Activated naive CD4-positive, alpha-beta T cell treated with Interleukin-2 at 50 U/mL for 16 hours (primary cell): ENCODE measurements at places on chromosomes 7 and 10.

- DNase-seq = no peak
These were observed 38.7 kb downstream of the RASGEF1A start for GRCh38 chr10:43227911-43228782.

DNA sequence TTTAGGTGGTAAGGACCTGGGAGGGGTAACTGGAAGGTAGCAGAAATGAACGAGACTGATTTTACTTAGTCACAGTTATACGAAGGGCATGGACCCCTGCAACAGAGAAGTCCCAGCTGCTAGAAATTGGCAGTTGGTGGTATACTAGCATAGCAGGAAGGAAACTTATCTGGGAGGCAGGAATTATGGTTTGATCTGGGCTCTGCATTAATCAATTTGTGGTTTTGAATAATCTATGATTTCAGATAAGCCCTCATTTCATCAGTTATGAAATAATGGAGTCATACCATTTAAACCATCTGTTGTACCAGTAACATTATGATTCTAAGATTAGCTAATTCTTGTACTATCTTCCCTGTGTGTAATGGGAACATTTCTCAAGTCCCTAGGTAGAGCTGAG lies 54.0 kb upstream of the TMEM229A start:
- DNase-seq = no peak

- peak; percentile 63 for DNase-seq
These were observed 22.2 kb upstream of the SRGN start for GRCh38 chr10:69065406-69066361.

GRCh38 chr10:17781856-17782255 lies 27.3 kb upstream of the MRC1 start:
- no peak for DNase-seq

DNA sequence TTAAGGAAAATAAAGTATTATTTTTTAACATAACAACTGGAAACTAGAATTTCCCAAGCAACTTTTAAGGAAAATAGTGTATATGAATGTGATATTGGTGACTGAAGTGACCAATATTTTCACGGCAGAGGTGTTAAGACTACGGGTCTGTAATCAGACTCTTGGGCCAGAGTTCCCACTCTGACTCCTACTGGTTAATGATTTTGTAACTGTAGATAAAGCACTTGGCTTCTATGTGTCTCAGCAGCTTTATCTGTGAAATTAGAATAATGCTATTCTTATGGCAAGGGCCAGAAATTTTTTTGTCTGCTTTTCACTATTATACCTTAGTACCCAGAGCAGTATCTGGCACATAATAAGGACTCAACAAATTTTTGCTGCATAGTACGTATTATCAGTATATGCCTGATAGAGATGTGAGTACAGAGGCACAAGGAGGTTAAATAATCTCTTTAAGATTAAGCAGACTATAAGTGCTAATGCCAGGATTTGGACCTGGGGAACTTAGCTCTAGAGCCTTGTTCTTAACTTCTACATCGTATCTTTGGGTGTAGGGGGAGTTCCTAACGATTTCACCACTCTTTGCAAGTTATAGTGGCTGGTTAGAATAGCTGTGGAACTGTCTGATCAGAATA lies 186.1 kb upstream of the SLC26A5 start:
- no peak for DNase-seq

GRCh38 chr10:80412486-80412885 lies 4.1 kb downstream of the PRXL2A start:
- no peak for DNase-seq

DNA sequence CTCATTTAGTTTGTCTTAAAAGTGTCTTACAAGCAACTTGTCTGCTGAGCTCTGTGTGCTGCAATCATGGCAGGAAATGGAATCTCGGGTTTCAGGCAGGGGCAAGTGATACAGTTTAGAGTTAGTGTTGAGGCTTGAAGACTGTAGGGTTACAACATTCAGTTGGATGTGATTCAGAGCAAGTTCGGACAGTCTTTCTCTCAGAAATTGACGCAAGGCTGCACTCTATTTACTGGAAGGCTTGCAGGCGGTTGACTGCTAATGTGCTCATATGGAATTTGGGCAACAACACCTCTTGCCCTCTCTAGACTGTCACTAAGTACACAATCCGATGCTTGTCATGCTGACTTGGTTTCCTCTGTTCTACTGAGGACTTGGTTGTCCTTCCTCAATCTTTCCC lies 161.7 kb upstream of the BMPER start:
- DNase-seq = no peak

DNA sequence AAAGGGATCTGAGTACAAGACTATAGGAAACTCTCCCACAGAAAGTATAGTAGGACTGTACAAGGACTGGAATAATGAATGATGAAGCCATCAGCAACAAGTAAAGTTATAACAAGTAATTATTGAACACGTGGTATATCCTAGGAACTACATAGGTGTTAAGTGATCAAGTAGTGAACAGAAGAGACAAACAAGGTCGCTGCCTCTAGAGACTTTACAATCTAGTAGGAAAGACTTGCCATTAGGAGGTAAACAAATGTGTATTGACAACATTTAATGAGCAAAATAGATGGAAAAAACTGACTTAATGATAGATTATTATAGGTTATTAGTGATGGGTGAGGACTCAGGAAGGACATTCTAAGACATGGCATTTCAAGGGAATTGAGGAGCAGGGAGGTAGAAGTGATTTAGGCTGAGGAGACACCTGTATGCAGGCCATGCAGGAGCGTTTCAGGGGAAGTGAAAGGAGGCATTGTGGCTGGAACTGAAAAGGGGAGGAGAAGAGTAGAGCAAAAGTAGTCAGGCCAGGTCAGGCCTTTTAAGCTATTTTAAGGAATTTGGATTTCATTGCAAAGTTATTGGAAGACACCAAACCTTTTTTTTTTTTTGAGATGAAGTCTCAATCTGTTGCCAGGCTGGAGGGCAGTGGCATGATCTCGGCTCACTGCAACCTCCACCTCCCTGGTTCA lies 8.5 kb upstream of the GLCCI1 start:
- DNase-seq = no peak

- DNase-seq = no peak
These were observed 745 bp downstream of the TCERG1L start for GRCh38 chr10:131310551-131311401.

- no peak for DNase-seq
These were observed 176.8 kb upstream of the TBX20 start for GRCh38 chr7:35430547-35431153.

GRCh38 chr10:131979821-131980270 lies 1.9 kb downstream of the BNIP3 start:
- no peak for DNase-seq

- no peak for DNase-seq
These were observed 22.1 kb upstream of the AOAH start for GRCh38 chr7:36746347-36746746.

GRCh38 chr7:151088856-151089699 lies 2.8 kb downstream of the AGAP3 start:
- DNase-seq = no peak

DNA sequence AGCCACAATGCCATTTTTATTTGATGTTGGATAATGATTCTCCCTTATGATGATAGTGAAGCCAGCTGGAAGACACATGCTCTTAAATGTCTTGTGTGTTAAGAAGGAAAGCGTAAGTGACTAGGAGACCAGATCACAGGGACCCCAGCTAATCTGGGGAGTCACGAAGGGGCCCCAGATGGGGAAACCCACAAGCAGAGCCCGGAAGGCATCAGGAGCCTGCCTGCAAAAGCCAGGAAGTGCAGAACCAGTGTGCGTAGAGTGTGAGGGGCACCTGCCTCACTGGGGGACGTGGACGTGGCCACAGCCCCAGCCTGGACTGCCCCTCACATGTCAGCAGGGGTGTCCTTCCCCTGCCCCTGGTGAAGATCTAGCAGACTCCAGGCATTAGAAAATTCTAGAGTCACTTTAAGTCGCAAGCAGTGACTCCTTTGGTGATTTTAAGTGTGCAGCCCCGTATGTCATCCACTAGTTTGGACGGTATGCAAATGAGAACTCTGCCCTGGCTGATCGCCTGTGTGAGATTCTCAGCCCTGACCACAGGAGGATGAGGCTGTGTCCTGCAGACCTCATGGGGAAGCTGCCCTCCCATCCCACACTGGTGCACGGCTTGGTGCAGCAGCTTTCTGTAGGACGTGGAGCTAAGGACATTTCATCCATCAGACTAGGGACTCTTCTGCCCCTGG lies 243.0 kb downstream of the WDR37 start:
- no peak for DNase-seq

DNA sequence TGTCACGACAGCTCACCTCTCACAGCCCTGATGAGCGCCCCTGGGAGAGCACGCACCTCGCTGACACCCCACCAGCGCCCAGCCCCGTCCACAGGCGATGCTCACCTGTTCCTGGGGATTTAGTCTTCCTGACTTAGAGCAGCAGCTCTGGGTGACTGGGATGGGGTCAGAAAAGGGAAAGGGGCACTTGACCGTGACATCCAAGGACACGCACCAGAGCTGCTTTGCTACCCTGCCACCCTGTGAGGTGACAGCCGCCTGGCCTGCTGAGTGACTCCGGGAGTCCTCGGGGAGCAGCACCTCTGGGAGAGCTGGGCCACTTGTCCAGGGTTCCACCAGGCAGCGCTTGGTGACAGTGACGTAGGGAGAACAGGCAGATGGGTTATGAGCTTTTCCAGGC lies 148.2 kb downstream of the PRKAG2 start:
- DNase-seq = no peak

GRCh38 chr10:132545659-132546367 lies 8.2 kb downstream of the INPP5A start:
- no peak for DNase-seq
